ENCODE measurements at places on chromosomes 7 and 10.

DNA sequence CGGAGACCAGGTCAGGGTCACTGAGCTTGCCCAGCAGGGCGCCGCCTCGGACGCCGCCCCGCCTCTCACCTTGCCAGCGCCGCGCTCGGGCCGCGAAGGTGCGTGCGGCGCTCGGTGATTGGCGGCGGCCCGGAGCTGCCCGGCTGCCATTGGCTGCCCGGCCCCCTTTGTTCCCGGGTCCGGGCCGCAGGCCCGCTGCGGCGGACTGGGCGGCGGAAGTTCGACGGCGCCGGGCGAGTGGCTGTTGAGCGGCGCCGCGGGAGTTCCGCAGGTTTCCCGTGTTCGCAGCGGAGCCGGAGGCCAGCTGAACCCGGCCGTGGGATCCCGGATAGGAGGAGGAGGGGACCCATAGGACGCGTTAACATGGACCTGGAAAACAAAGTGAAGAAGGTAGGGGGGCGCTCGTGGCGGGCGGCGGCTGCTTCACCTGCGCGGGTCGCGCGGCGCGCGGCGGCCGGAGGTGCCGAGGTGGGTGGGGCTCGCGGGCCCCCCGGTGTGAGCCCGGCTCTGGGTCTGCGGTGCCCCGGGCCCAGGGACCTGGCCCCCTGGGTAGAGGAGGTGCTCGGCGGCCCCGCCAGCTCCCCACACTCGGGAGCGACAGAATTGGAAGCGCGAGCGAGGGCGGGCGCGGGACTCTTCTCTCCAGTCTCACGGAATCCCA lies at the start of gene TES:
TSS of gene TES (plus strand) at position 195 of the 661 bp plus-strand sequence. CDS start at position 364, 169 bp downstream.
- DNase-seq, result peak; percentile 74
- peaks cover 36% of the 10 kb centered on the region for H3K36me3 ChIP-seq
- peaks cover 29% of the 10 kb centered on the region for H3K4me1 ChIP-seq
- no peaks in the 10 kb centered on the region for H3K27me3 ChIP-seq
- peak within 1 kb of the TSS; percentile 93 for H3K27ac ChIP-seq

DNA sequence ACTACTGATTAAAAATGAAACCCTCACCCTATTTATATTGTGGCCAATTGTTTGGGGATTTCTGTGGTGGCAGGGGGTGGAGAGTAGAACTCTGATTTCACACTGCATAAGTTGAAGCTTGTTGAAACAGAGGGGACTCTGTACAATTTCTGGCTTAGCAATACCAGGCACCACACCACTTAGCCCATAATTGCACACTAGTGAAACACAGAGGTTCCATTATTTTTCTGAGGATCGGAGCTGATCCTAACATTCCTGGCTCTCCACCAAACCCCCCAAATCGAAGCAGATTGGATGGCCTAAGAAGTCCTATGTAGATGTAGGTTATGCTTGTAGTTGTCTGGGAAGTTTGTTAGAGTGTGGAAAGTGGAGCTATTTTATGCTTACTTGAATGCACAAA lies 47.0 kb downstream of the PTN start:
- peaks cover 3% of the 10 kb centered on the region for H3K27me3 ChIP-seq
- DNase-seq, result no peak
- no peaks in the 10 kb centered on the region for H3K36me3 ChIP-seq
- no peaks in the 10 kb centered on the region for H3K4me1 ChIP-seq
- no peak overlapping the region for H3K27ac ChIP-seq

DNA sequence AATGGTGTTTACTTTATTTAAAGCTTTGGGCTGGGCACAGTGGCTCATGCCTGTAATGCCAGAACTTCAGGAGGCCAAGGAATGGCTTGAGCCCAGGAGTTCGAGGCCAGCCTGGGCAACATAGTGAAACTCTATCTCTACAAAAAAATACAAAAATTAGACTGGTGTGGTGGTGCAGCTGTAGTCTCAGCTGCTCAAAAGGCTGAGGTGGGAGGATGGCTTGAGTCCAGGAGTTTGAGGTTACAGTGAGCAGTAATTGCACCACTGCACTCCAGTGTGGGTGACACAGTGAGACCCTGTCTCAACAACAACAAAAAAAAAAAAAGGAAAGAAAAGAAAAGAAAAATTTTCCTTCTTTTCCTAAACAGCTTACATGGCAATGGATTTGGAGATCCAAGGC lies 22.0 kb downstream of the SLC16A9 start:
- no peak overlapping the region for H3K4me3 ChIP-seq
- H3K27ac ChIP-seq, result no peak overlapping the region
- no peaks in the 10 kb centered on the region for H3K27me3 ChIP-seq
- H3K36me3 ChIP-seq, result 0 out of 2 replicates have a peak, but pooled peaks cover 4% of the 10 kb centered on the region
- no peak for DNase-seq

- no peak overlapping the region for H3K4me3 ChIP-seq
- H3K36me3 ChIP-seq, result peaks cover 97% of the 10 kb centered on the region
- H3K27ac ChIP-seq, result no peak overlapping the region
Observed at GRCh38 chr10:69389827-69390490, 26.8 kb downstream of the TACR2 start.
